ENCODE measurements at places on chromosomes 4 and X. TPM values are rescaled to one million over a fixed set of nuclear protein-coding genes. Genes with fewer than 3 reads are reported as not detected.

DNA sequence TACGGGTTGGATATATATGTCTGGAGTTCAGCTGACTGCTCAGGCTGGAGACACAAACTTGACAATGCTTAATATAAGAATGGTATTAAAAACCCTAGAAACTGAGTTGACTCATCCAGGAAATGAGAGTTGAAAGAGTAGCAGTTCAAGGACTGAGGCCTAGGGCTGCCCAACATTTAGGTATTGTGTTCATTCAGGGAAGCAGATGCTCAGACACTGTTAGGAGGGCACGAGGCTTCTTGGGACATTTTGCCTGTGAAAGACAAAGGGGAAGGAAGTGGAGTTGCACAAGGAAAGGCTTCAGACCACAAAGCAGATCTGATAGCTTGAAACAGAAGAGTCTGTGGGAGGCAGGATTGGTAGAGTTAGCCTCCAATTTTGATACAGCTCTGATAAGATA lies 52.0 kb upstream of the HS3ST1 start:
- DNase-seq, result peak; percentile 77

DNA sequence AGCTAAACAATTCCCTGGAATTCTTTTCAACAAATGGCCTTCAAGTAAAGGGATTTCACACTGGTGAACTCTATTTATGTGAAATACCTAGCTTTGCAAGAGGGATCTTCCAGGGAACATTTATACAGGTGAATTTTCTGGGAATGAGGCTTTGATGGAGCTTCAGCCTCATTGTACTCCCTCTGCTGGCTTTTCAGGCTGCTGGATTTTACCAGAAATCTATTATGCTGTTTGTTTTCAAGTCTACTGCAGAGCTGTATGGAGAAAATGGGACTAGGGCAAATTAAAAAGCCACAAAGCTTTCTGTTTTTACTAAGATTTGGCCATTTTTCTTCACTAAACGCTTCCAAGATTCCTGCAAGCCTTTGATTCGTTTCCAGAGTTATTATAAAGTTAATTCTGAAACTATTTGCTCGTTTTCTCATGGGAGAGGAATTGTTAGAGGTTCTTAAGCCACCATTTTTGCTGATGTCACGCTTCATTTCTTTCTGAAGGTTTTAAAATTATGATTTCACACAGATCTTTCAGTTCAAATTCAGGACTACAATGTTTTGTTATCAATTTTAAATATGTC lies 31.6 kb downstream of the KDM6A start:
- no peak for DNase-seq

DNA sequence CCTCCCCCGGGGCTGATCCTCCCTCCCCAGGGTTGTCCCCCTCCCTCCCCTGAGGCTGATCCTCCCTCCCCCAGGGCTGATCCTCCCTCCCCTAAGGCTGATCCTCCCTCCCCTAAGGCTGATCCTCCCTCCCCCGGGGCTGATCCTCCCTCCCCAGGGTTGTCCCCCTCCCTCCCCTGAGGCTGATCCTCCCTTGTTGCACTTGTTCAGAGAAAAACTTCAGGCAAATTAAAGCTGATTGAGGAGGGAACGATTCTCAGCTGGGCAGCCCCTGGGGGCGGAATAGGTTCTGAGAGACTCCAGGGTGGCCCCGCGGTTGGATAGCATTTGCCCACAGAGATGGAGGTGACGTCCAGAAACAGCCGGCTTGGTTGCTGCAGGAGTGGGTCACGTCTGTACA lies 110.7 kb upstream of the ADRA2C start:
- no peak for DNase-seq

- DNase-seq, result no peak
Measured at GRCh38 chr4:153602758-153603157, 81.3 kb upstream of the TLR2 start.

GRCh38 chrX:130539721-130540321 lies 138.0 kb downstream of the RBMX2 start:
- DNase-seq, result peak; percentile 62

DNA sequence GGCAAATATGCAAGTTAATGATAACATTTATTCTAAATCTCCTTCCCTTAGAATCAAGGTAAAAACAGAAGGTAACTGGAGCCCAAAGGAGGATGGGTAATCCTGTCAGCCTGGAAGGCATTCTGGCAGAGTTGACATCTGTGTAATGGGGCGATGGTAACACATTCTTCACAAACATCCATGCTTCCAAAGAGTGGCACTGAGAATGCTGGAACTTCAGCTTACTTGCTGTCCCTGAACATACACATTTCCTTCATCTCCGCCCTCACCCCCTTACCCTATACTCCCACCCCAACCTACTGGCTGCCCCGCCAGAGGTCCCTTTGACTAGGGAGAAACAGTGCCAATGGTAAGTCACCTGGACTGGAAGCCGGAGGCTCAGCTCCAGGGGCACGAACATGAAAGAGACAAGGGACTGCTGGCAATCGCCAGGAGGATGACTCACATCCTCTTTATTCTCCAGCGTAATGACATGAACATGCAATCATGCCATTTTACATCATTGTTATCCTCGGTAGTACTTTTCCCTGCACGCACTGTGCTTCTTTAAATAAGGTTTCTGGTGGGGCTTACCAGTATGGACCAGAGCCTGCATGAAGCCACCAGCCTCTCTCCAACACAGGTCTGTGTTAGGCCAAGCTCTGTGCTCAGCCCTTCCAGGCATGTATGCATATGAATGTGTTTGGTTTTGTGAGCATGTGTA lies 694.2 kb upstream of the TENM3 start:
- DNase-seq, result no peak

DNA sequence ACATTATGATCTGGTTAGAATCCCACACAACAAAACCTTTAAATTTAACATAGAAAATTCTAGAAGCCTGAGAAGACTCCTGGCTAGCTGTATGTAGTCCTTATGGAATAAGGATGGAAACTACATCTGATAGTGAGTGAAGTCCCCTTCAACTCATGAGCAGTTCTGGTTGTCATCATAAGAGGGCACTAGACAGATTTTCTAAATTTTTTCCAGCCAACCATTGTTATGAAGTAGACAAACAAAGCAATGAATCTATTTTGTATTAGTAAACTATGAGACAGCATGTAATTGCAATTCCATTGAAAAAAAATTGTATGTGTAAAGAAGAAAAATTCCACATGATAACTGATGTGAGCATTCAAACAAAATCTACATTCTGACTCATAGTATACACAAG lies 35.2 kb downstream of the PWWP3B start:
- DNase-seq, result no peak

DNA sequence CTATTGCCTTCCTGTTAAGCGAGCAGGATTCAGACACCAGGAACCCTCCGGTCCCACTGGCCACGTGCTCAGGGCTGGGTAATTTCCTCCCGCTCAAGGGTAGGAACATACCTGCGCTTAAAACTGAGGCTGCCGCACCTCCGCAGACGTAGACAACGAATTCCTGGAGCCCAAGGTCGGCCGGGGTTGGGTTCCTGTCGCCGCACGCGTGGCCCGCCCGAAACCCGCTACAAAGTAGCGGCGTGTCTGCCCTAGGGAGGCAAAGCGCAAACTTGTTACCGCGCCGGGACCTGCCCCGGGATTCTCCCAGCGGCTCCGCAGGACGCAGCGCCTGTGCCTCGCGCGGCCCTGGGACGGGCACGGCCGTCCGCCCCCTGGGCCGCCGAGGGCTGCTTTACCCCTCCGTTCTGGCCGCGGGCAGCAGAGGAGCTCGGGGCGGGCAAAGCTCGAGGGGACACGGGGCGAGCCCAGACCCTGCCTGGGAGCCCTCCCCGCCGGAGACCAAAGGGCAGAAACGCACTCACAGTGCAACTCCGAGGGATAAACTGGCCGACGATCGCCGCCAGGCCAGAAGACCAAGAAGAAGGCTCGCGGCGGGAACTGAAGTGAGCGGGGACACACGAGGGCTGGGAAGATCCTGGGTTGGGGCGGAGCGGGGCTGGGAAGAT lies at the start of gene ERVMER34-1:
Gene ERVMER34-1, minus strand, starts transcription at position 607 of the 668 bp plus-strand sequence. CDS start 5,905 bp downstream, outside the sequence.
- DNase-seq, result peak; percentile 83

DNA sequence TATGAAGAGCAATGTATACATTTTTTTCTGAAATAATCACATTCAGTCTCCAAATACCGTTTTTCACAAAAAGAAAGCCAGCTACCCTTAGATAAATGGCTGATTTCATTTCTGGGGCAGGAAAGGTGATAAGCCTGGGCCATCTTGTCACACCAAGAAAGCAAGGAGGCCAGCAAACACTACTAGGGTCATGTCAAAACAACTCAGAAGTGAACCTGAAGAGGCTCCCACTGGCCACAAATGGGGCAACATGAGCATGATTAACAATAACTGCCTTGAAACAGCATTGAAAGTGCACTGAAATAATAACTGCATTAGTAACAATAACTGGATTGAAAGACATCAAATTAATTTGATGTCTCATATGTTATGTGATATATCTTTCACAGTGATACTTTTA lies 39.3 kb downstream of the SH3KBP1 start:
- DNase-seq, result no peak

DNA sequence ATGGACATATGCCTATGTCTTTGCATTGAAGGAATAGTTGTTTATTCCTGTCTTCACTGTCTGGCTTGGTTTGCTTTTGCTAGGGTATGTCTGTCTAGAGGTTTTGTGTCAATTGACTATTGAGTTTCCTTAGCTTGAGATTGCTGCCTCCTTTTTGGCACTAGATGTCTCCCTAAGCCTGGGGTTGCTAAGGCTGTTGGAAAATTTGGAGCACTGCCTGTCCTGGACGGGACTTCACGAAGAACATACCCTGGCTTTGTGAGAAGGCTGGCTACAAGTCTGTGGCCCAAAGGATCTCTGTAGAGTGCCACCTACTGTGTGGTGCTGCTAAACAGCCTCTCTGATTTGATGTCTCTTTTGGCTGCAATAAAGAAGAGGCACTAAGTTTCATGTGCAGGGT lies 183.8 kb upstream of the NUDT10 start:
- DNase-seq, result no peak

GRCh38 chrX:120512627-120513026 lies 43.5 kb upstream of the LAMP2 start:
- DNase-seq, result no peak

DNA sequence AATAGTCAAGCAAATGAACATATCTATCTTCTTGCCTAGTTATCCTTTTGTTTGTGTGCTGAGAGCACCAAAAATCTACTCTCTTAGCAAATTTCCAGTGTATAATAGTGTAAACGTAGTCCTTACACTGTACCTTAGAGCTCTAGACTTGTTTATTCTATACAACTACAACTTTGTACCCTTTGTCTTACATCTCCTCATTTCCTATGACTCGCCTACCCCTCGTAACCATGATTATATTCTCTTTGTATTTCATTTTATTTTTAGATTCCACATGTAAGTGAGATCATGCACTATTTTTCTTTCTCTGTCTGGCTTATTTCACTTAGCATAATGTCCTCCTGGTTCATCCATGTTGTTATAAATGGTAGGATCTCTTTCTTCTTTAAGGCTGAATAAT lies 37.6 kb downstream of the MAGEB5 start:
- no peak for DNase-seq

GRCh38 chr4:111636961-111637585 lies 508.2 kb upstream of the FAM241A start:
- no peak for DNase-seq

GRCh38 chr4:113673450-113673849 lies 88.1 kb downstream of the CAMK2D start:
- DNase-seq, result no peak

DNA sequence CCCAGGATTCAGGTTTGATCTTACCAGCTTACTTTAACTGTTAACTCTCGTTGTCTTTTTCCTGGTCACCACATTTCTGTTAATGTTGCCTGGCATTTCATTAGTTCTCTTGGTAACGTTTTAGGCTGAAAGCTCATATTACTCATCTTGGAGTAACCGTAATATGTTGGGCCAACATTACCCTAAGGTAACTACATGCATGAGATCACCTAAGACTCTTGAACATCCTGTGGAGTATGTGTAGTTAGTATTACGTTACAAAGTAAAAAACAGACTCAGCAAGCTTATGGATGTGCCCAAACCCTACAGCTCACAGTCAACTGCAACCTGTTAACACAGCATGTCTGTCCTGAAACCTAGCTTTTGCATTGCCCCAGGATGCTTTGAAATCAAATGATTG lies 203.3 kb upstream of the HS3ST1 start:
- DNase-seq, result no peak

- no peak for DNase-seq
Measured at GRCh38 chr4:108588878-108589277, 31.5 kb upstream of the RPL34 start.

DNA sequence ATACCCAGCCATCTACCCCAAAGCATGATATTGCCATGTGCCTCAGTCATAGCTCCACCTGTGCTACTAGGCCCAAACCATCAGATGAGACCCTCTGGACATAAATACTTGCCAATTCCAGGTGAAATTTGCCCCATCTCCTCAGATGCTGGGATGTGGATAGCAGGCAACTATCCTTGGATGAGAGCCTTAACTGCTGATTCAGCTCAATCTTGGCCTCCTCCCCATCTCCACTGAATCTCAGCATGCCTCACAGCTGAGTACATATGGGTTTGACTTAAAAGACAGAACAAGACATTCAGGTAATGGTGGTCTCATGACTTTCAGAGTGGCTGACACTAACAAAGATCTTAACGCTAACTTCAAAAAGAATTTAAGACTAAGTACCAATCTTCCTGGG lies 50.8 kb upstream of the KLHL13 start:
- no peak for DNase-seq

DNA sequence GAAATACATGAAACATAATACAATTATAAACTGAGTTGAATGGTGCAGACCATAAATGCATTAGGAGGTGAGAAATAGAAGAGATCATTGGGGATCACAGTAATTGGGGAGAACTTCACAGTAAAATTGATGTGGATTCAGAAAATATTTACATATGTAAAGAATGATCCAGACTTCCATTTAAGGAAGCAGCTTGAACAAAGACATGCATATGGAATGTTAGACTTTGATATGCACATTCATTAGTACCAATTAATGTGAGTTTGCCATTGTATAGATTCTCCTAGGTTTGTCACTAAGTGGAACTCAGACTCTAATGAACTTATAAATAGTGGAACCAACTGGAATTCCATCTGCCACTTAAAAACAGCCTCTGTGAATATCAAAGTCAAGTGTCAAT lies 235.6 kb downstream of the PARM1 start:
- DNase-seq, result no peak

The TDO2 gene
- total RNA-seq, result not detected

The TAF7L gene
- not detected for total RNA-seq

The CPEB2 gene
- total RNA-seq, result 28.0 TPM

The TBCK gene
- 46.8 TPM for total RNA-seq

The UCP1 gene
- not detected for total RNA-seq

The TLR7 gene
- 6.4 TPM for total RNA-seq

The ARHGAP6 gene
- total RNA-seq, result 15.1 TPM

The KANTR gene
- total RNA-seq, result 16.6 TPM

The PLAC1 gene
- not detected for total RNA-seq
